ENCODE measurements at places on chromosomes 11 and 22.

DNA sequence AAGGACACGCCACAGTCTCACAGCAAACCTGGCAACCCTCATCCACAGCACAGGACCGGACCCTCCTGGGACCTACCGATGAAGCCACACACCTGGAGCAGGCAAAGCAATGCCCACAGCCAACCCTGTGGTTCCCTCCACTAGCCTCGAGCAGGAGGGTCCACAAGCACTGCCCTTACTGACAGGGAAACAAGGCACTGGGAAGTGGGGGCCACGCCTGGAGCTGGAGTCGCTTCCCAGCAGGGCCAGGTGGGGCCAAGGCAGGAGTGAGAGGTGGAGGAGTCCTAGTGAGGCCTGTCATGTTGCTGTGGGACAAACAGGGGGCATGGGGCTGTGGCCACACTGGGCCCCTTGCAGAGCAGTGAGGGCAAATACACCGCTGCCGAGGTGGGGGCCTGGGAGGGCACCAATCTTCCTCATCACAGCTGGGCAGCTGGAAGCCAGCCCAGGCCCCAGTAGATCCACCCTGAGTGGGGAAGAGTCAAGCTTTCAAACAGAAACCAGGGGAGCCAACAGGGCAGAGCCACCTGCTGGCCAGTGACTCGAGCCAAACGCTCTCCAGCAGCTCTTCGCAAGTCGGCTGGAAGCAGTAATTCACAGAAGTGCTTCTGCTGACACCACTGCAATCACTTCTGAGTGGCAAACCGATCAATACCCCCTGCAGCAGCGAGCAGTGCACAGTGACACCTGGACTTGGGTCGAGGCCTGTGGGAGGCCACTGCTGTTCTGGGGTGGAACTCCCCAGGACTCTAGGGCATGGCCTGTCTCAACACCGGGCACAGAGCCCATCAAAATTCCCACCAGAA lies 13.7 kb downstream of the SULT4A1 start:
- peak; percentile 27 for DNase-seq

DNA sequence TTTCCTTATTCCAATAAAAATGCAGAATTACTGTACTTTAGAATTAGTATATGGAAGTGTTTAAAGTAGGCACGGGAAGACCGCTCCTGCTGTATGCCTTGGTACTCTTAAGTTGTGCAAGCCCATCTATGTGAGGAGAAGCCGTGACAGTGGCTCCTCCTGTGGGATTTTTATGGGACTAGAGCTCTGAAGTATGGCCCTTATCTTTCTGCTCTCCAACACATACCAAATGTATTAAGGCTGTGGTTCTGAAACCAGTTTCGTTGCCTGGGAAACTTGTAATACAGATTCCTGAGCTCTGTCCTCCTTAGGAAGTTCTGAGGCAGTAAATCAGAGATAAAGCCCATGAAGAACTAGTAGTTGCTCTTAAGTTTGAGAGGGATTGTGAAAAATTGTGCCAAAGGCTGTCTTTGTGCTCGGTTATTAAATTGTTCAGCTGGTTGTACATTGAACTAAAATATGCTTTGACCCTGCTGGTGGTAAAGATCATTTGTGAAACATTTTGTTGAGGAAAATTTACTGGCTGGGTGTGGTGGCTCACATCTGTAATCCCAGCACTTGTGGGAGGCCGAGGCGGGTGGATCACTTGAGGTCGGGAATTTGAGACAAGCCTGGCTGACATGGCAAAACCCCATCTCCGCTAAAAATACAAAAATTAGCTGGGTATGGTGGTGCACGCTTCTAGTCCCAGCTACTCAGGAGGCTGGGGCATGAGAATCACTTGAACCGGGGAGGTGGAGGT lies 29.3 kb downstream of the RTN3 start:
- DNase-seq = no peak

DNA sequence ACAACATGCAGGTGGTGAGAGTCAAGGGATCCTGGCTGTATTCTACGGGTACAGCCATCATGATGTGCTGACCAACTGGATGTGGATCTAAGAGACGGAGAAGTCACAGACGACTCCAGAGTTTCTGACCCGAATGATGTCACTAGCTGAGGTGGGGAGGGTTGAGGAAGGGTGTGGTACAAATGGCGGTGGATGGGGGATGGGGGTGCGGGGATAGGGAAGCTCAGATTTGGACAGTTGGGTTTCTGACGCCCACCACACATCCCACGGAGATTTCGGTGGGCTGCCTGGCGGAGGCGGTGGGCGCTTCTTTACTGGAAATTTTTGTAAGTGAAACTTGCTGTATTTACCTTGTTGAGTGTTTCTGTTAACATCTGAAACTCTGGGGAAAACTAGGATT lies 126.7 kb downstream of the OSBP2 start:
- no peak for DNase-seq

DNA sequence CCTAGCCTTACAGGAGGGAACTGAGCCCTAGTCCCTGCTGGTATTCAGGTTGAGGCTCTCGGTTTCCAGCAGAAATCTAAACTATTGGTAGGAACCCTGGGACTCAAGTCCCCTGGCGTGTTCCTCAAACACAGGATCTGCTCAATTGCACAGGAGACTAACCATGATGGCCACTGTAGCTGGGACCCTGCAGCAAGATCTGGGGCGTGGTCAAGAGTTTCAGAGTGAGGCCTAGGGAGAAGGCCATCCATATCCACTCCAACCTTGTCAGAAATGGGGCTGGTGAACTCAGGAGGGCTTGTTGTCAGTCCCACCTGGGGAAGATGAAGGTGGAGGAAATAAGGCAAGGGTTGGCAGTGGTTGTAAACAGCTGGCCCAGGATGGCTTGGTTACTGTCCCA lies 49.9 kb upstream of the PAX6 start:
- no peak for DNase-seq

DNA sequence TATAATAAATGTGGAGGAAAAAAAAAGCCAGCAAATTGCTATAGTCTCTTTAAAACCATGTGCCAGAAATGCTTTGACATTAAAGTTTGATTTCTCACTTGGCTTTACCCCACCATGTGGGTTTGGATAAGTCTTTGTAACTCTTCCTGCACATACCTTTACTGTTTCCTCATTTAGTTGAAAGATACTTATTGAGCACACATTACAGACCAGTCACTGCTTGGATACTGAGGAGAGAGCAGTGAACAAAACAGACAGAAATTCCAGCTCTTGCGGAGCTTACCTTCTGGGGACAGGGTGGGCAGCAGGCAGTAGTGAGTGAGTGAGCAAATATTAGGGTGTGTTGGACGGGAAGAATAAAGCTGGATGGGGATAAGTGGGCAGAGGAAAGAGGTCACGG lies 13.7 kb downstream of the PACS1 start:
- no peak for DNase-seq

- no peak for DNase-seq
Measured at GRCh38 chr11:120185706-120186455, 25.0 kb upstream of the OAF start.

DNA sequence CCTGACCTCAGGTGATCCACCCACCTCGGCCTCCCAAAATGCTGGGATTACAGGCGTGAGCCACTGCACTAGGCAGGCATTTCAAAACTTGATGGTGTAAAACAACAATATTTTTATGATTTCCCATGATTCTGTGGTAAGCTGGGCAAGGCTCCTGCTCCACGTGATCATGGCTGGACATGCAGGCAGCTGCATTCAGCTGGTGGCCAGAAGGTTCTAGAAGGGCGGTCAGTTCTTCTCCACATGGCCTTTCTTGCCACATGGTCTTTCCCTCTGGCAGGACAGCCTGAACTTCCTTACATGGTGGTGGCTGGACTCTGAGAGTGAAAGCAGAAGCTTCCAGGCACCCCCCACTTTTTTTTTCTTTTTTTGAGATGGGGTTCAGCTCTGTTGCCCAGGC lies 9.9 kb upstream of the RASD2 start:
- DNase-seq = no peak

DNA sequence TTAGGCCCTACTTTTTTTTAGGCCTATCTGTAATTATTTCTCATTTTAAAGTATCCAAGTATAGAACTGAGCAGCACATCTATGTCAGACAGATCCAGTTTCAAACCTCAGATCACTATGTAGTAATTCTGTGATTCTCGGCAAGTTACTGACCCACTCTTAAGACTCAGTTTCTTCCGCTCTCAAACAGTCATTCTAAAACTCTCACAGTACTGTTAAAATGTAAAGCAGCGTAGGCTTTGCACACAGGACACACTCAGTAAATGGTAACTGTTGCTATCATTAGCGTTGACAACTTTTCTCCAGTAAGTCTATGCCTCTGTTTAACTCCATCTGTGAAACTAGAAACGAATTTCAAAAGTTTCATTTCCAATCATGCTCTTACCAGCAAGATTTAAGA lies 277.1 kb downstream of the TTC28 start:
- no peak for DNase-seq

GRCh38 chr11:84465040-84465439 lies 1162.1 kb downstream of the DLG2 start:
- peak; percentile 77 for DNase-seq

DNA sequence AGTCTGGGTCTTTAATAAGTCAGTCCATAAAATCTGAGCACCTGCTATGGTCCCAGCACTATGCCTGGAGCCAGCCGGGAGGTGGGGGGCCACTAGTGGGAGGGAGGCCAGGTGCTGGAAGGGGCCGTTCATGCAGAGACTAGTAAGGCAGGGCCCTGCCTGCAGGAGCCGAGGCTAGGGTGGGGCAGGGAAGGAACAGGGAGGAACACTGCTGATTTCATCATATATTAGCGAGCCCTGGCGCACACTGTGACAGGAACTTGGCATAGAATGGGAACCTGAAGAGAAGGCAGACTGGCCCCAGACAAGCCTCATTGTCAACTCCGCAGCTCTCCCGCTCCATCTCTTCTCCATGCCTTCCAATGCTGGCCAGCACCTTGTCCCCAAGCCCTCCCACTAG lies 7.1 kb downstream of the VSIG10L2 start:
- DNase-seq = no peak

GRCh38 chr11:90391756-90392155 lies 168.9 kb upstream of the CHORDC1 start:
- DNase-seq = no peak

DNA sequence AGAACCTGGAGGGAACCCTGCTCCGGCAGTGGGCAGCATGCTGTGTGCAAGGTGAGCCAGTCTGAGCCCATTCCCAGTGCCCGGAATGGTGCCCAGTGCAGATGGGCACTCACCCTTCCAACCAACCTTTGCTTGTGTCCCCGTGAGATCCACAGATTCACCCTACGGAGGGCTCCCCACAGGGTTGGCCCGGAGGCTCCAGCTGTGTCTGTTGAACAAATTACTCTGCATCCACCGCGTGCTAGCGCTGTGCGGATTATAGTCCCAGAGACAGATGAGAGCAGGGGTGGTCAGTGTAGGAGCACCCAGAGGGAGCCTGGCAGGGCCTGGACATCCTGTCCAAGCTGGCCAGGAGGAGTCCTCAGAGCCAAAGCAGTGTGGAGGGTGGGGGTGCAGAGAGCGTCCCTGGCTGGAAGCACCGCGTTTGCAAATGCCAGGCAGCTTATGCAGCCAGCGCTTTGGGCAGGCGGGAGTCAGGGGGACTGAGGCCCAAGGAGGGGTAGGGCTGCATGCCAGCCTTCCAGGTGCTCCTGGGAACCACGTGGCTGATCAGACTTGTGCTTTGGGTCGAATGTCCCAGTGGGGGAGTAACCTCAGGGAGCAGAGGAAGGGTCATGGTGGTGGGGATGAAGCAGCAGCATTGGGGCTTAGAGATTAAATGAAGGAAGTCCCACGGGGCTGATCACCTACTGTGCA lies 80.5 kb downstream of the KCNQ1 start:
- DNase-seq = no peak

DNA sequence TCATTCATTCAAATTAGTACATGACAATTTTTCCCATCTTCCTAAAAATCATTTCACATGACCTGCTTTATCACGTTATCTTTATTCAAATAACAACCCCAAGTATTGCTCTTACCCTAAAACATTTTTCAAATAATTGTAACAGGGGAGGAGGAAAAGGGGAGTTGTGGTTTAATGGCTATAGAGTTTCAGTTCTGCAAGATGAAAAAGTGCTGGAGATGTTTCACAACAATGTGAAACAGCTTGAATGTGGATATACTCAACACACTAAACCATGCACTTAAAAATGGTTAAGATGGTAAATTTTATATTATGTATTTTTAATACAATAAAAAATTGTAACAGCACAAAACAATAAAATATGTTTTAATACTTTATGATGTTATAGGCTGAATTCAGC lies 161.6 kb upstream of the GUCY1A2 start:
- no peak for DNase-seq

- DNase-seq = no peak
Measured at GRCh38 chr11:30567120-30567519, 19.0 kb downstream of the MPPED2 start.

DNA sequence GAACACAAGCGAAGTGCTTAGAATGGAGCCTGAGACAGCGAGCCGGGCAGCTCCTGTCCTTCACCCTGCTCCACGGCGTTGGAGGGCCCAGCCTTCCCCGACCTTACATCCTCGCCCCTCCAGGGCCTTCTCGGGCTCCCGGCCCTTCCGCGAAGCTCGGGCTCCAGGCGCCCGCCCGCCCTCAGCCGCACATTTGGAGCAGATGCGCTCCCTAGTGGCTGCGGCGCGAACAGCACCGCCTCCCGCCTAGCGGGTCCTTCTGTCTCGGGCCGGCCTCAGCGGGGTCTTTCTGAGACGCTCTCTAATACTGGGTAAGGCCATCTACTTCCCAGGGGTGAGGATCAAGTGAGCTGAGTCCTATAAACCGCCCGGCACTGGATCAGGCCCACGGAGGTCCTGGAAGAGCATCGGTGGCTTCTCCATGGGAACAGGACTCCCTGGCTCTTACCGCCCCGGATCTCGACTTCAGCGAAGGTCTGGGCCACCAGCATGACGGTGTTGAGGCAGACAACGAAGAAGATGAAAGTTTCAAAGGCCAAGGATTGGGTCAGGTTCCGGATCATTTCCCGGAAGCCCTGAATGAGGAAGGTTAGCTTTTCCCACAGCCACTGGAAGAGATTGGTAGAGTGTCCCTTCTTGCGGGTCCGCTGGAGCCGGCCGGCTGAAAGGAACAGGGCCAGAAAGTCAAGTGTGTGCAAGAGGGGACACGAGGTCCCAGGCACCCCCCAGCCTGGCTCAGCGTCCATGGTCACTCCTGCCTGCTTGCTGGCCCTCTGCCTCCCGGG lies 3.7 kb downstream of the CATSPER1 start:
- DNase-seq = peak; percentile 6

DNA sequence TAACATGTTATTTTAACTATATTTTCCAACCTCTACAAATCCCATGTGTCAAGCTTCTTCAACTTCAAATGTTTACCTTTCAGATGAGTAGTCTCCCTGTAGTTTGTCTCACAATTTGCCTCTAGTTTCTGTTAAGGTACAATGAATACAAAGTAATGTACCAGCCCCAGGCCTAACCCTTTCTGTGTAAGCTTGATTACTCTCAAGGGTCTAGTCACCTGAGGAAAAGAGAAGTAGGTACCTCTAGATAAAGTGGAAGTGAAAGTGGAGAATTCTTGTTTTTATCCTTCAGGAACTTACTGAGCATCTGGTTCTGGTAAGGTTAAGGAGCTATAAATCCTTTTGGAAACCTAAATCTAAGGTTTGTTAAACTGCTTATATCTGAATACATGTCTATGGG lies at the start of gene OR51A7:
OR51A7 (plus strand) TSS at position 300 of the 400 bp plus-strand sequence. CDS start 3,587 bp downstream, outside the sequence.
- no peak for DNase-seq

DNA sequence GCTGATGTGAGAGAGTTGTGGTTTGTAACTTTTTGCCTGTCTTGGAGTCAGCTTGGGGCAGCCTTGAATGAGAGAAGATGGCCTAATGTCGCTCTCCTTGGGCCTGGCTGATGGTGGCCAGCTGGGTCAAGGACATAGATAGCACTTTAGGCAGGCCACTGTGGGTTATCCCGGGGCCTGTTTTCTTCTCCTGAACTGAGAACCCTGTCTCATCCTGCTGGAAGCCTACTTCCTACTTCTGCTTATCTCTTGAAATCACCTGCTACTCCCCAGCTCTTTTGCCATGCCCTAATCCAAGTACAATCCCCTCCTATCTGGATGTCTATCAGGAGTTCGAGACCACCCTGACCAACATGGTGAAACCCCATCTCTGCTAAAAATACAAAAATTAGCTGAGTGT lies 49.5 kb downstream of the OSBP2 start:
- DNase-seq = no peak

All from renal cortical epithelial cell (primary cell).